Memory B cell (primary cell): ENCODE measurements at places on chromosomes 13 and 19.

DNA sequence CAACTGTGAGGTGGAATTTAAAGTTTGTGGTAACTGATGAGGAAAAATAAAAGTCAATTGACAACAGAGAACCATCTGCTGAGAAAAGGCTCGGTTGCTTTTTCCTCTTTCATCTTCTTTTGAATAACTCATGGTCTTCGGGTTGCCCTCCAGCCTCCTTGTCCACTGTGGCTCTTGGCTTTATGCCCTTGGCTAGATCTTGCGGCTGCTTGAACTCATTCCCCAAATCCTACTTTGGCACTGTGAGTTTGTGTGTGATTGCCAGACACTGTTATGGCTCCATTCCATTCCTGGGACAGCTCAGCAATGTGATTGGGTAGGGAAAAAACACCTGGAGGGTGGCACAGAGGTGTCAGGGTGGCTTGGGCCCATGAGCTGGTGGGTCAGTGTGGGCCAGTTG lies 387.4 kb downstream of the DLEU7 start:
- no peak for DNase-seq

DNA sequence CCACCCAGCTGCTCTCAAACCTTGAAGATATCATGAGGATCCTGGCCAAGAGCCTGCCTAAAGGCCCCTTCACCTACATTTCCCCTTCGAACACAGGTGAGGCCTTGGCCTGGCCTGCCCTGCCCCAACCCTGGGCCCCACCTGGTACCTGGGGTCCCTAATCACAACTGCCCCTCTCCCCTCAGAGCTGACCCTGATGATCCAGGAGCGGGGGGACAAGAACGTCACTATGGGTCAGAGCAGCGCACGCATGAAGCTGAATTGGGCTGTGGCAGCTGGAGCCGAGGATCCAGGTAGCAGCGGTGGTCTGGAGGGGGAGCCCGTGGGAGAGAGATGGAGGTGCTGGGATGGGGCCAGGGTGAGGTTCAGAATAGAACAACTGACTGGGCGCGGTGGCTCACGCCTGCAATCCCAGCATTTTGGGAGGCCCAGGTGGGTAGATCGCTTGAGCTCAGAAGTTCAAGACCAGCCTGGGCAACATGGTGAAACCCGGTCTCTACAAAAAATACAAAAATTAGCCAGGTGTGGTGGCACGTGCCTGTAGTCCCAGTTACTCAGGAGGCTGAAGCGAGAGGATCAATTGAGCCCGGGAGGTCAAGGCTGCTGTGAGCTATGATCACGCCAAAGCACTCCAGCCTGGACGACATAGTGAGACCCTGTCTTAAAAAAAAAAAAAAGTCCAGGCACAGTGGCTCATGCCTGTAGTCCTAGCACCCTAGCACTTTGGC lies 17.5 kb downstream of the DDX39A start:
- DNase-seq = no peak

DNA sequence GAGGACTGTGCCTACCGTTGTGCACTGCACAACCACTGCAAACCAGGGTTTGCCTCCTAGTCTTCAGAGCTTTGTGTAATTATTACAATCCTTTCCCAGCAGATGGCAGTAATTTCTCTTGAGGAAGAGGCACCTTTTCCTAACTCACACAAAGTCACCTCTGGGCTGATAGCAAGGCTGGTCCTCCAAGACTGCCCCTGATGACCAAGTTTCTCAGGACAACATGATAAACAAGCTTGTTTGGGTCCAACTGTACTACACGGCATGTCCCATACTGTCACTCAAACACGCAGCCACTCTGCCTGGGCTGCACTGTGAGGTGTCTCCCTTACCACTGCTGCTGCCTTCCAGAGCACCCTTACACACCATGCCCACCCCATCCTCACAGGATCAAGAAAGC lies 39.3 kb downstream of the RFXAP start:
- no peak for DNase-seq

- no peak for DNase-seq
Measured at GRCh38 chr13:50671497-50671850, 172.0 kb downstream of the DLEU7 start.

DNA sequence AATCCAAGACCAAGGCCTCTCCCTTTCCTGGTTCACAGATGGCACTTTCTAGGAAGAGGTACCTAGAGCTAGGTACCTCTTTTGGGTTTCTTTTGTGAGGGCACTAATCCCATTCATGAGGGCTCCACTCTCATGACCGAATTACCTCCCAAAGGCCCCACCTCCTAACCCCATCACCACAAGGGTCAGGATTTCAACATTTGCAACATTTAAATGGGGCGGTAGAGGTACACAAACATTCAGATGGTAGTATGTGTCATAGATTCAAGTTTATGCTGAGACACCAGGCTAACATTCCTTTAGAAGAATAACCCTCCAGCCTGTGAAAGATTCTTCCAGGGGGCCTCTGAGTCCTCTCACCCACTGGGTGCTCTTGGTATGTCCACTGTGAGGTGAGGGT lies 116.3 kb downstream of the FOXO1 start:
- DNase-seq = no peak

DNA sequence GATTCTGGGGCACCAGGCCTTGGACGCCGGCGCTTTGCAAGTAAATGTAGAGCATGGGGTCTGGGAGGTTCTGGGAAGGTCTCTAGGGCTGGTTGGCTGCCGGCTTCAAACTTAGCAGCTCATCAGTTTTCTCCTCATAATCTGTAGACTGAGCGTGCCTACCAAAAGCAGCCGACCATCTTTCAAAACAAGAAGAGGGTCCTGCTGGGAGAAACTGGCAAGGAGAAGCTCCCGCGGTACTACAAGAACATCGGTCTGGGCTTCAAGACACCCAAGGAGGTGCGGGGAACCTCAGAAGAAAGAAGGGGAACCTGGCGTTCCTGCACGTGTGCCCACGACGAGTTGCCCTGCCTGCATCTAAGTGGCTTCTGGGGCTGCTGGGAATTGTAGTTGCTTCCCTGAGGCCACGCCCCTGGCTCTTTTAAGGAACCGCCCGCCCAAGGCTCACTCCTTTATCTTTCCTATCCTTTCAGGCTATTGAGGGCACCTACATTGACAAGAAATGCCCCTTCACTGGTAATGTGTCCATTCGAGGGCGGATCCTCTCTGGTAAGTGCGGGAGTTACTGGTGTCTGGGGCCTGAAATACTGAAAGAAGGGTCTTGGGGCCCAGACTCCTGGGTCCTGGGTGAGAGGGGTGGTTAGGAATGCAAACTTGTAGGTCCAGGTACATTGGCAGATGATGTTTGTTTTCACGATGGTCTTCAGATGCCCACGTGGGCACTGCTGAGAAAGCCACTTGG lies 984 bp downstream of the RPS11 start:
- DNase-seq = peak; percentile 70

DNA sequence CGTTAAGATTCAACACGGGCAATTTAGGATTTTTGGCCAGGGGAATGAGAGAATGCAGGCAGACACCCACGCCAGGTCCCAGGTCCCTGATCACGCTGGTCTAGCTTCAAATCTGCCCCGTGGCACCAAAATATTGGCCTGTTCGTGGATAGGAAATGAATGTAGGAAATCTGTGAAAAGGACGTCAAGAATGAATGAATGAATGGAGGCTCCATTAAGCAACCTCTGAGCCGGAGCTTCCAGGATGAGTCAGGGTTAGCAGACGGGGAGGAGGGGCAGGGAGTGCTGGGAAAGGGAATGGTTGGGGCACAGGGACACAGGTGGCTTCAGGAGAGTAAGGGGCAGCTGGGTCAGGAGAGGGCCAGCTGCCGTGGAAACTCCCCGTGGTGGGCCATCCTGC lies 4.2 kb downstream of the SULT2B1 start:
- DNase-seq = no peak

DNA sequence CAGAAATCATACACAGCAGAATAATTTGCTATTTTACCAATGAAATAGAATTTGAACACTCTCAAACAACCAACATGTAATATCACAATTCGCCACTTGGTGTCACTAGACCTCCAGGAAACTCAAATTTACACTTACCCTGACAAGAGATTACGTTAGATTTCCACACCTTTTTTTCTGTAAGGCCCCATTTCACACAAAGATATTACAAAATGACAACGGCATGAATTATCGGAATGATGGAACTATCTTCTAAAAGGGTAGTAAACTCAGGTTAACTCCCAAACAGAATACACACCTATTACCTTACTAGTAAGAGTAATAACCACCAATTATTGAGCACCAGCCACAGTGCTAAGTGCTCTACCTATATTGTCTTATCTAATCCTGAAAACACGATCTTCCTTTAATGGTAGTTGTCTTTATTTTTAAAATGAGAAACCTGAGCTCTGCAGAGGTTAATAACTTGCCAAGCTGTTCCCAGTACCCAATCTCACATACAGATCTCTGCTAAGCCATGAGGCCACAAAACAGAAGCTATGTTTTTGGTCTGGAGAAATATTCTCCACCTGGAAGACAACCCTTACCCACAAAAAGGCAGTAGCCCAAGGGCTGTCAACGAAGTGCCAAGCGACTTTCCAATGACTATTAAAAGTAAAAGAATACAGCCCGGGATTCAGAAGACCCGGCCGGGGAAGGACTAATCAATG lies 152.4 kb downstream of the DCLK1 start:
- DNase-seq = no peak

DNA sequence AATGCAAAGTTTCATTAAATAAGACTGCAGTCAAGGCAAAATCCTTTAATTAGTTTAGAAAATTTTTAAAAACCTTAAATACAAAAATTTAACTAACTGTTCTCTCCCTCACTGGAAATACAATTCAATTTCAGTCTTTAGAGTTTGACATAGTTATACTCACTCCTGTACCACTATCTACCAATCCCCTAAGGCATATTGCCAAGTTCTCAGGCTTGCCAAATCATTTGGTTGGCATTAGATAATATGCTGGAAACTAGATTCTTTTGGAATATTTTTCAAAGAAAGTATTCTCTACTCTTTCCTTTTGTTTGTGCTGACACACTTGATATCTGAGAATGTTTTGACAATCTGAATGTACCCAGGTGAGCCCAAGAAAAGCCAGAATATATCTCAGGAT lies 77.2 kb downstream of the TSC22D1 start:
- DNase-seq = no peak

- DNase-seq = no peak
Measured at GRCh38 chr13:24153347-24153746, 7.2 kb upstream of the SPATA13 start.
